ENCODE measurements at places on chromosomes 3 and 15. TPM values are rescaled to one million over a fixed set of nuclear protein-coding genes. Genes with fewer than 3 reads are reported as not detected.

The BFSP2 gene
- total RNA-seq: not detected

The MRAS gene
- 16.2 TPM for total RNA-seq

The SLC35G2 gene
- total RNA-seq: 4.7 TPM

The SEMA3G gene
- total RNA-seq: 1.5 TPM

The FSTL1 gene
- total RNA-seq: 516 TPM

The GOLGA8J gene
- not detected for total RNA-seq

The SLC51B gene
- total RNA-seq: not detected

The GOLGA6D gene
- 0.73 TPM for total RNA-seq

The GPR176 gene
- total RNA-seq: 198 TPM

The INO80 gene
- 24.5 TPM for total RNA-seq

The THSD4 gene
- total RNA-seq: 6.4 TPM

The CCR3 gene
- not detected for total RNA-seq

The NMNAT3 gene
- total RNA-seq: 3.5 TPM

The PIF1 gene
- 136 TPM for total RNA-seq

The SLC22A13 gene
- total RNA-seq: 0.54 TPM

The PIK3CA gene
- 14.1 TPM for total RNA-seq

The FBXO40 gene
- total RNA-seq: 0.06 TPM

The PTPRG gene
- 90.1 TPM for total RNA-seq

The GOLGA8R gene
- 0.10 TPM for total RNA-seq

The PHLDB2 gene
- total RNA-seq: 22.6 TPM

The HDAC11 gene
- 7.4 TPM for total RNA-seq

The TEX55 gene
- total RNA-seq: not detected

The CCDC50 gene
- 22.0 TPM for total RNA-seq

The ADAMTSL3 gene
- total RNA-seq: 1.4 TPM

The PLSCR2 gene
- total RNA-seq: not detected

The TBC1D2B gene
- 19.5 TPM for total RNA-seq
